B cell (primary cell): ENCODE measurements at places on chromosomes 2 and 18. TPM values are rescaled to one million over a fixed set of nuclear protein-coding genes. Genes with fewer than 3 reads are reported as not detected.

Gene SH2D6
- 1.1 and 1.6 TPM in 2 replicates for total RNA-seq

Gene SSB
- 76.2 and 81.3 TPM in 2 replicates for total RNA-seq

Gene SULT1C4
- not detected in 2 replicates for total RNA-seq

Gene NYAP2
- 0.15 and 0.17 TPM in 2 replicates for total RNA-seq

Gene RTKN
- total RNA-seq, result 10.5 and 12.2 TPM in 2 replicates

Gene CENPA
- total RNA-seq, result not detected in 2 replicates

Gene NAT8
- total RNA-seq, result not detected in 2 replicates
